Hematopoietic multipotent progenitor cell treated with erythropoietin and hydrocortisone succinate and interleukin-3 and kit ligand, for 17 days (in vitro differentiated cells): ENCODE measurements at places on chromosomes 2 and 18.

DNA sequence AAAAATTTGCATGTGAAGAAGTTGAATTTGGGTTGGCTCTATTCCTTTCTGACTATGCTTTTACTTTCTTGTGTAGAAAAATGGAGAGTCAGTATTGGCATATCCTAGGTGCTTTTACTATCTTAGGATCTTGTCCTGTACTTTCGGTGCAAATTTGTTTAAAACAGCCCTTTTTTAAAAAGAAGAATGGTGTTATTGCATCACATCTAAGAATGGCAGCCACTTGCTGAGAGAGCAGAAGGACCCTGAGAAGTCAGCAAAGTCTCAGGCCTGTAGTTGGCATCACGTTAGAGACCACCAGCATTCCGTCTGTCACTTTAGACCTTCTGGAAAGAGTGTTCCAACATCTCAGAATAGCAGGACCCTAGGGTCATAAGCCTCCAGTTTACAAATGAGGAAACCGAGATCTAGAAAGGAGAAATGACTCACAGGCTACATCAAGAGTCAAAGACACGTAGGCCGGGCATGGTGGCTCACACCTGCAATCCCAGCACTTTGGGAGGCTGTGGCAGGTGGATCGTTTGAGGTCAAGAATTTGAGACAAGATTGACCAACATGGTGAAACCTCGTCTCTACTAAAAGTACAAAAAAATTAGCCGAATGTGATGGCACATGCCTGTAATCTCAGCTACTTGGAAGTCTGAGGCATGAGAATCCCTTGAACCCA is 42.5 kb downstream of the SPATS2L start:
- DNase-seq: no peak

GRCh38 chr18:59446012-59446411 is 86.9 kb upstream of the LMAN1 start:
- DNase-seq: no peak

GRCh38 chr2:232698556-232699091 is 1.5 kb downstream of the GIGYF2 start:
- peak; percentile 51 for DNase-seq

GRCh38 chr2:170243118-170243837 is 65.3 kb downstream of the MYO3B start:
- peak; percentile 13 for DNase-seq

- no peak for DNase-seq
Observed at GRCh38 chr2:137287913-137288639, 522.7 kb downstream of the THSD7B start.

- no peak for DNase-seq
Observed at GRCh38 chr2:40403233-40403836, 48.6 kb downstream of the SLC8A1 start.

DNA sequence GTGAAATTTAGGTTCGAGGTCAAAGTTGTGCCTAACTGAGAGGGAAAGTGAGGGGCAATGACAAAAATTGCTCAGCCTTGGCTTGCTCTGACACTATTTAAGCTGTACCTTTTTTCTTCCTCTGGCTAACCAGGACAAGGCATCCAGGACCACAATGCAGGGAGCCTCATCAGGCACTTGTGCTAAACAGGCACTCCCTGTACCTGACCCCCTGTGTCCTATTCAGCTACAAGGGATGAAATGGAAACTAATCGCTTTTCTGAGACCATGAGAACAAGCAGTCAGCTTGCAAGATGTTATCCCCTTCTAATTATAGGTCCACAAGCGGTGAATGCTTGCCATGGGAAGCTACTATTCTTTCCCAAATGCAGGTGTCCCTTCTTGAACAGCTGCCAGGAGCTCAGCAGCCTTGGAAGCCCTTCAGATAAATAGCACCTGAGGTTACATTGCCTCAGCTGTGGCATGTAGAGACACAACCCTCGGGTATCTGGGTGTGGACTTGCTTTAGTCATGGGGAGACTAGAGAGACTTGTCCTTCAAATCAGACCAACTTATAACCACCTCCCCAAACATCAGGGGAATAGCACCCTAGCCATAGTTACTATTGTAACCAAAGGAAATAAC is 19.1 kb upstream of the ITGA6 start:
- DNase-seq: no peak

DNA sequence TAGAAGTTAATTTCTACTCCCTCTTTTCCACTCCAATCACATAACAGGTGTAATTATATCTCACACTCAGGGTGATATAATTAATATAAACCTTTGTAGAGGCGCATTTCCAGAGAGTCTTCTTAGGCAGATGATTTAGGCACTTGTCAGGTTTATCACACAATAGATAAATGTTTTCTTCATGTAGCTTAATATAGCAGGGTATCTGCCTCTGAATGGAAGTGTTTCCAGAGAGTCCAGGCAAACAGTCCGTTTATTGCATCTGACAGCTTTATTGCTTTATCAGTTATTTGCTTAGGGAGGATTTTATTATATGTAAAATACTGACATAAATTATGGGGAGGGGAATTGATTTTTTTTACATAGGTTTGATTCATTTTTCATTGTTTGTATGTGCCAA is 766.3 kb downstream of the SLC4A3 start:
- DNase-seq: no peak

DNA sequence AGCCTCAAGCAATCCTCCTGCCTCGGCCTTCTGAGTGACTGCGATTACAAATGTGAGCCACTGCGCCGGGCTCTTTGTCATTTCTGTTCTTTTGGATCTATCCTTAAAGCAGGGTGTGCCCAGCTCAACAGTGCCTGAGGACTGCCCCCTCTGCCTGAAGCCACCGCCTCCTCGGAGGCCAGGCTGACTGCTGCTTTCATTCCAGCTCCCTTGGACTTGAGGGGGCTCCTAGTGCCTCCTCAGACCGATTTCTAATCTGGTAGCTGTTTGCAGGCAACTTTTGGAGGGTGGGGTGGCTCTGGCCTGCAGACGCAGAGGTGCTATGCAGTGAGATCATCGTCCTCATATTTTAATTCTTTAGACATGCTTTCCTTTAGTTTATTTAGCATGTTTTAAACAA is 35.9 kb upstream of the KLF11 start:
- no peak for DNase-seq

GRCh38 chr2:237324405-237324831 is 89.5 kb downstream of the COL6A3 start:
- DNase-seq: no peak

DNA sequence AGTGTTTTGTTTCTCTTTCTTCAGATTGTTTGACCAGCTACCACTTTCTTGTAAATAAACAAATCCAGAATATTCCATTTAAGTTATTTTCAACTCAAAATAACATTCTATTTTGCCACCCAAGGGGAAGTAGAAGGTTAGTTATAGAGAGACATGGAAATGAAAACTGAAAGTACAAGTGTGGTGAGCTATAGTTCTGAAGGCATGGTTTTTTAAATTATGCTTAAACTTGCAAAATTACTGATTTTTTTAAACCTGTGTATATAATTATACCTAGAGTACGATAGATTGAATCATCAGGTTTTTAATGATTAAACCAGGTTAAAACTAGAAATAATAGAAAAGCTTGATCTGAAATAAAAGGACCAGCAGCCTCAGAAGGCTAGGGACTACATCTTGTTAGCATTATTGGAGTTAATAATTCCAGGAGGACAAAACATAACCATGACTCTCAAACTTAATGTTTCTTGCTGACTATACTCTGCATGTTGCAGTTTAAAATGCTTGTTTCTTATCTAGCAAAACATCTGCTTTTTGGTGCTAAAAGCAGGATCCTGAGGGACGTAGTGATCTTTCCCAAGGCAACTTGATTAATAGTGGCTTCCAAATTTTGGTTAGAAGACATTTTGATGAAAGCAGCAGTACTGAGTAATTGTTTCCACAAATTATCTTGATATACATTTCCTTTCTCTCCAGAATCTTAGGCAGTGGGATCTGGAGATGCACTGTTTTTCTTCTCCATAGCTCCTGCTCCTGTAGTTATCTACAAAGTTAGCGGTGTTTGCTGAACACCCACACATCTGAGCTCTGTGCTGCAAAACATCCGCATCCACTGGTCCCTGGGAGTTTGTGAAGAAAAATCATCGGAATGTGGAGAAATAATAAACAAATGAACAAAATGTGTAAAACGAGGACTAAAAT is 327.2 kb upstream of the PKDCC start:
- no peak for DNase-seq

- DNase-seq: no peak
Observed at GRCh38 chr18:79566771-79567431, 112.7 kb upstream of the CTDP1 start.

DNA sequence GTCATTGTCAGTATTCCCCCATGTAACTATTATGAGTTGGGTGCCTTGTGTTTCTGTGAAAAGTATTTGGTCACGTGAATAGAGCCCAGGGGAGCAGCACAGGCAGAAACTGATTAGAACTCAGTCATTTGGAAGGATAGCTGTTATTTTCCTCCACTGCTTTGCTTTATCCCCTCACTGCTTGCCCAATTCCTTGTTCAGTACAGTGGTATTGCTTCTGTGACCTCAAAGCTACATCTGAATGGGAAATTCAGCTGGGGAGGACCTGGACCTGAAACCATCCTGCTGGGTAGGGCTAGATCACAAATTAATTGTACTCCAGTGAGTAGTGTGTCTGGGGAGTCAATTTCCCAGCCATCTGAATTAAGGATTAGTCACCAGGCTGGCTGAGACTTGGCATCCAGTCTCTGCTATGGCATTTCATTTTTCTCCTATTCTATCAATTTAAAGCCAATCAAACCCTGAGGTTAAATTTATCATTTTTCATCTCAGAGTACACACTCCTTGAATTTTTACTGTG is 1231.6 kb upstream of the GYPC start:
- no peak for DNase-seq

GRCh38 chr2:129483366-129483765 is 496.1 kb upstream of the RAB6C start:
- no peak for DNase-seq

DNA sequence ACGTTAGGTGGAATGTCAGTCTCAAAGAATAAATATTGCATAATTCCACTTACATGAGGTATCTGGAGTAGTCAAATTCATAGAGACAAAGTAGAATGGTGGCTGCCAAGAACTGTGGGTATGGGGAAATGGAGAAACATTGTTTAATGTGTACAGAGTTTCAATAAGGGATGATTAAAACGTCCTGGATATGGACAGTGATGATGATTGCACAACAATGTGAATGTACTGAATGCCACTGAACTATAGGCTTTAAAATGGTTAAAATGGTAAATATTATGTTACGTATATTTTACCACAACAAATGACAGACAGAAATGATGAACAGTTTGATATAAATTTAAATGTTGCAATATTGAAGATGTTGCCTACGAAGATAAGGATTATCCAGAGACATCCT is 602.0 kb upstream of the PKDCC start:
- no peak for DNase-seq

- DNase-seq: no peak
Observed at GRCh38 chr2:205158404-205158803, 523.9 kb upstream of the NRP2 start.

- DNase-seq: no peak
Observed at GRCh38 chr2:36915627-36916026, 50.7 kb downstream of the STRN start.

DNA sequence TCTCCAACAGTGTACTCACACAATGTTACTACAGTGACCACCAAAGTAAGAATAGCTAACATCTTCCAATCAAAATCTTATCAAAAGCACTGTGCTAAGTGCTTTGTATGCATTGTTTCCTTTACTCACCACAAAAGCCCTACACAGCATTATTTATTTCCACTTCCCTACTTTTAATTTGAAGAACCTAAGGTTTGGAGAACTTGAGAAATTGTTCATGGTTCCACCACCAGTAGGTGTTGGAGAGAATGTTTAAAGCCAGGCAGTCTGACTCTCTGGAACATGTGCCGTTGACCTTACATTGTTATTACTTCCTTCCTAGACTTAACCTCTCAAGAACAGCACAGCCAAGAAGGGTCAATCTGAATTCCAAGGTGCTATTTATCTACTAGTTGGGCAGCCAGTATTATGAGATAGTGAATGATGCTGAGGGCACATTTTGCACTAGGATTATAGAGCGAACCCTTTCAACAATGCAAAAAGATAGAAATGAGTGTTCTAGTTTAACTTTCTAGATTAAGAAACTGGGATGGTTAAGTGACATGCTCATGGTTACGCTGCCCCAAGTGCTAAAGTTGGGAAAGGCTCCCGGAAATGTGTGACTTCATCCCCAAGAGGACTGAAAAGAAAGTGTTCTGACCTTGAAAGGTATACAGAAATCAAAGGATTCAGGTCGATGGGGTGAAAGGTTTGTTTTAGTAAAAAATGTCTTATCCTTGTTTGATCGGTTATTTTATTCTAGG is 55.2 kb upstream of the FAM136A start:
- no peak for DNase-seq

DNA sequence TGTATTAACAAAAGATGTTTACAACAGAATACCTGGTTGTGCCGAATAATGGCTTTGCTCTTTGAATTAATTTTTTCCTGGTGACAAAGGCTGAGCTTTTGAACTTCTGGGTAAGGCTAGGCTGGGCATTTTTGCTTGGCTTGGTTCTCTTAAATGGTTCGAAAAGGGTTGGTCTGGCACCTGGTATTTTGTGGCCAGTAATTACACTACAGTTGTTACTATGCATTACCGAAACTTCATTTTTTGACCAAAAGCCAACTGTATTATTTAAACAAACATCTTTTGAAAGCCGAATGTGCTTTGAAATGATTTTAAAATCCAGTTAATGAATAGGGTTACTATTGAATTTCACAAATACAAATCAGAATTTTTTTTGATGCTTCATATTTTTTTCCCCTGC is 19.4 kb upstream of the NFE2L2 start:
- DNase-seq: no peak

DNA sequence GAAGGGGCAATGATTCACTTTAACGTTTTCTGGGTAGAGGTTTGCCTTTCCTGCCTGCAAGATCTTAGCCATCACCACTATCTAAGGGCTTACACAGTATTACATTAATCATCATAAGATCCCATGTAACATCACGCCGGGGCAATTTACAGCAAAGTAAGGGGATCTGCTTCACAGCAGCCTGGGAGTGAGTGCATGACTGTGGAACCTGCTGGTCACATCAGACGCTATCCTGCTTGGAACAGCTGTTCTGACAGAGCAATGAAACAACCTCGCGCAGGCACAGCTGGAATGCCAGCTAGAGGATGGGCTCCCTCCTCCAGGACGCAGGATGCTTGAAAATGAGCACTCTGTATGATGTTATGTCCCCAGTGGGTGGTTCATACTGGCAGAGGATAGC is 89.0 kb downstream of the AOX1 start:
- no peak for DNase-seq

GRCh38 chr18:76447258-76447890 is 47.7 kb downstream of the ZNF516 start:
- DNase-seq: no peak
